ENCODE measurements at places on chromosomes 1 and 21.

GRCh38 chr1:63945943-63946342 is 172.1 kb downstream of the ROR1 start:
- no peak for DNase-seq

DNA sequence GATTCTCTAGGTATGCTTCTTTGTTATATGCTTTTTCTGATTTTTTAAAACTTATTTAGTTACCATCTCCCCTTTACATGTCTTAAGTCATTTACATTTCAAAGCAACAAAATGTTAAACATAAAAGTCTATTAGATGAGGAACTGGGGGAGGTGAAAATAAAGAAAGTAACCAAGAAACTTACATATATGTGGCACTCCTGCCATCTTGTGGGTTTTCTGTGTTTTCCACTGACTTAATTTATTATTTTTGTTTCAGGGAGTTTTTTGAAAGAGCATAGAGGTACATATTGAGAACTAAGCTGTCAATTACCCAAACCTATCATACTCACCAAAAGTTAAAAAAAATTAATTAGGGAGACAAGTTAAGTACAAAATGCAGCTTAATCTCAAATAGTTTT is 1531.1 kb downstream of the MRPL39 start:
- DNase-seq: no peak

- no peak for DNase-seq
These were observed 592.7 kb downstream of the NEGR1 start for GRCh38 chr1:71689635-71690034.

DNA sequence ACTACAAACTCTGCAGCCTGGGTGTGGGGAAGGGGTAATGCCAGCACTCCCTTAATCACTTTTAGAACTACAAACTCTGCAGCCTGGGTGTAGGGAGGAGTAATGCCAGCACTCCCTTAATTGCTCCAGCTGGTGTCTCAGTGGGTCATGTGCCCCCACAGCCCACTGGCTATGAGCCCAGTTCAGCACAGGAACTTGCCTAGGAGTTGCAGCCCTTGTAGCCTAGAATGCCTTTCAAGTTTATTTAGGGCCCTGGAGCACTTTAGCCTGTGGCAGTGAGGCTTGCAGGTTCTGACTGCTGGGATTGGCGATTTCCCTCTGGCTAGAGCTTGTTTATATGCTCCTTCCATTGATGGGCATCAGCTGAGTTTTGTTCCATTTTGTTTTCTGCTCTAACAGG is 17.1 kb downstream of the VN1R5 start:
- no peak for DNase-seq

Measured in activated CD4-positive, CD25-positive, alpha-beta regulatory T cell treated with anti-CD3 and anti-CD28 coated beads, Interleukin-2, amount 50 U/mL, for 72 hours (primary cell).